Epithelial cell of esophagus (primary cell): ENCODE measurements at places on chromosomes 6 and 20.
A peak's percentile ranks its signal among the peaks of the same experiment; 100 is the strongest.

DNA sequence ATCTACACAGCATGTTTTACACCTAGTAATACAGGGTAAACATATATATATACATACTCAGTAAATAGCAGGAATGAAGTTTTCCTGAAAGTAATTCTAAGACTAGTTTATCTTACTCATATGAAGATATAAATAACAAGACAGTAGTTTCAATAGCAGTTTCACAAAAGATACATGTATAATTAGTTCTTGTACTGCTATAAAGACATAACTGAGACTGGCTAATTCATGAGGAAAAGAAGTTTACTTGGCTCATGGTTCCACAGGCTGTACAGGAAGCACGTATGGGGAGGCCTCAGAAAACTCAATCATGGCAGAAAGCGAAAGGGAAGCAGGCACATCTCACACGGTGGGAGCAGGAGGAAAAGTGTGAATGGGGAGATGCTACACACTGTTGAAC lies 16.9 kb downstream of the RARS2 start:
- no peak for DNase-seq

DNA sequence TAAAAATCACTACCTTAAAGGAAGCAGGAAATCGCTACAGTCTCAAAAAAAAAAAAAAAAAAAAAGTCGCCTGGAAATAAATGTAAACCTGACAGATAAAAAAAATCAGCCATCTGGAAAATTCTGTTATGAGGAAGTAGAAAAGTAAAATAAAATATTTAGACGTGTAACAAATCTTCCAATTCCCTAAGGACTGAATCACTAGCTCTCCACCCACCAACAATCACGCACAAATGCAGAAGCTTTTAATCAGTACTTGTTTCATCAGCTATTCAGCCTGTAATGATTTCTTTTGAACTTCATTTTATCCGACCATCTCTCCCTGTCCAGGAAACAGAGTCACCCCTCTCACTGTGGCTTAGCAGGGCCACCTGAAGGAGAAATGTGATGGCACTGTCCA lies 59.0 kb downstream of the SLC23A2 start:
- no peak for DNase-seq

GRCh38 chr6:138596126-138596525 lies 96.8 kb upstream of the NHSL1 start:
- no peak for DNase-seq

- no peak for DNase-seq
Measured at GRCh38 chr6:168307015-168307694, 12.4 kb downstream of the DACT2 start.

DNA sequence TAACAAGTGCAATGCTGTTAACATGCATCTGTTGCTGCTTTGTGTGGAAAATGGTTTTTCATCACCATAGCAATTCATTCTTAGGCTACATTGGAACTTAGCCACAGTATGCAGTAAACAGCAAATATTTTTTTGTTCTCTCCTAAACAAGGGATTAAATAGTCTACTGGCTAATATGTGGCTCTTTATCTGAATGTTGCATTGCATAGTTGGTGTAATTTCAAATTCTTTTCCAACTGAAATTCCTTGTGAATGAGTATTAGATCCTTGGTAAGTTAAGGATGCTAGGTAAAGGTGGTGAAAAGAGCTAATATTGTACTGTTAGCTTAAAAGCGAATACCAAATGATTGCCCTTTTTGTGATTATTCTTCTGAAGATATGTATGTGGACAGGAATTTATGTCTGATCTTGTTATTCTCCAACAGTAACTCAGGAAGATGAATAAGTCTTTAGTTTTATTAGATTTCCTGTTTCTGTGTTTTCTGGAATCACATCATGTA lies 958 bp downstream of the MLIP start:
- DNase-seq, result no peak

GRCh38 chr20:23161968-23162696 lies 76.0 kb upstream of the CD93 start:
- peak; percentile 99 for DNase-seq

DNA sequence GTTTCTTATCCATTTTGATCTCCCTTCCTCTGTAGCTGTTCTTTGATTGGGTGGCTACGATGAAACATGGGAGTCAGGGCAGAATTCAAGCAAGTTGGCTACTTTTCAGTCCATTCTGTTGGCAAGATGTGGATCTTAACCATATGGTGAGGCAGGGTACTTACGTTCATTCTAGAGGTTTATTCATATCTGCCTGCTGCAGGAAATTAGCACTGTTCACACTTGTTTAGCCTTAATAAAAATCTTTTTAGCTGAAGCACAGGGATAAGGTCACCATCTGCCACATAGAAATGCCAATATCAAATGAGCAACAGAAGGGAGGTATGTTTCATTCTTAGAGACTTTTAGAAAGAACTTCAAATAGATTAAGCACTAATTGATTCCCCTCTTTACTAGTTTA lies 83.9 kb downstream of the GRIK2 start:
- no peak for DNase-seq

- DNase-seq, result no peak
Measured at GRCh38 chr6:25136854-25137253, 142.3 kb upstream of the CARMIL1 start.

DNA sequence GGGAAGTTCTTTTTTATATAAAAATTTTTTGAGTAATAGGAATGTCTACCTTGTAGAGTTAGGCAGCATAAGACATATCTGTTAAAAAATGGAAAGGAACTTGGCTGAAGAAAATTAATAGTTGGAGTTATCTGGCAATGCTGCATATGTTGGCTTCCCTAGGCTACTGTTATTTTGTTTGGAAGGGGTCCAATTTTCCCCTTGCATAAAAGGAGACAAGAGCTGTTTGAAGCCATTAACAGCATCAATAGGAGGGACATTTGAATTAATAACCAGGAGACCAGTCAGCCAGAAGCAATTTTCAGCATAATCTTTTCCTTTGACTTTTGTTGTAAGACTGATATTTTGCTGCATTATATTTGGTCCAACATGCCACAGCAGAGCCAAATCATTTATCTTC lies 80.9 kb upstream of the TAB2 start:
- no peak for DNase-seq

DNA sequence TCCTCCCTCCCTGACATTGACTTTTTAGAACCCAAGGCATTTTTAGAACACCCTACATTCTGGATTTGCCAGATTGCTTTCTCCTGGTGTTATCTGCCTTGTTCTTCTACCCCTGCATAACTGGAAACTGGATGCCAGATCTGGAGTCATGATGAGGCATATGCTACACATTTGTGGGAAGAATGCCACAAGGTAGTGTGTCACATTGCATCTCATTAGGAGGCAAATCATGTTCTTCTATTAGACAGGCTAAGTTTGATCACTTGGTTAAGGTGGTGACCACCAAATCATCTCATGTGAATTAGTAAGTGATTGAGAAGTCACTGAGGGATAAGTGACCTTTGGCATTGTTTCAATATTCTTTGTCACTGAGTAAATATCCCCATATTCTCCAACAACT lies 12.9 kb upstream of the NKX2-2 start:
- DNase-seq, result no peak

DNA sequence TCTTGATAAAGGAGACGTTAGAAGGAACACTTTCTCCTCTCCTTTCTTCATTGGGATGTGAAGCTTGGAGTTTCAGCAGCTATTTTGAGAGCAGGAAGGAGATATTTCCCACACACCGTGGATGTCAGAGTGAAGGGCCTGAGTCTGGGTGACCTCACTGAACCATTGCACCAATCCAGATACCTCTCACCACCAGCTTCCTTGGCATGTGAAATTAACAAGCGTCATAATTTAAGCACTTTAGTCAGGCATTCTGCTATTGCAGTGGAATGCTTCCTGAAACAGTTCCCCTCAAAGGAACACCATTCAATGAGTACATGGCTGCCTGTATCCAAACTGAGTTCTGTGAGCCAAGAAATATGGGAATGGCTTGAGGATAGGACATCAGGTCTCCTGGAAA lies 83.7 kb downstream of the CHMP4B start:
- no peak for DNase-seq

DNA sequence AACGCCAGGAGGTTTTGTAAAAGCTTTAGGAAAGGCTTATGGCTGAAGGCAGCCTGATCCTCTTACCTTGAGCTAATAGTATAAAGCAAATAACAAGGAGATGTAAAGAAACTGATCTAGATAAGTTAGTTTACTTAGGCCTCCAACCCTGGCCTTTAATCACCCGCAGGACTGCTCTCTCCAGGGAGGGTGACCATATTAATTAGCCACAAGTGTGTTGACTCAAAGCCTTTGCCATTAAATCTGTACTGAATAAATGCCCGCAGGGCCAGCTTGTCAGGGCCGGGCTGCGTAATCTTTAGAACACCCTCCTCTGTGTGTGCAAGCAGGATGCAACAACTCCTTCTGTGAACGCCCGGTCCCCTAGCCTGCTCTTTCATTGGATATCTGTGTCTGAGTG lies 6.1 kb upstream of the PRSS16 start:
- DNase-seq, result peak; percentile 25

- DNase-seq, result no peak
Measured at GRCh38 chr6:74674377-74674776, 531.5 kb downstream of the COL12A1 start.

- no peak for DNase-seq
Measured at GRCh38 chr6:139790527-139790926, 416.1 kb upstream of the CITED2 start.

DNA sequence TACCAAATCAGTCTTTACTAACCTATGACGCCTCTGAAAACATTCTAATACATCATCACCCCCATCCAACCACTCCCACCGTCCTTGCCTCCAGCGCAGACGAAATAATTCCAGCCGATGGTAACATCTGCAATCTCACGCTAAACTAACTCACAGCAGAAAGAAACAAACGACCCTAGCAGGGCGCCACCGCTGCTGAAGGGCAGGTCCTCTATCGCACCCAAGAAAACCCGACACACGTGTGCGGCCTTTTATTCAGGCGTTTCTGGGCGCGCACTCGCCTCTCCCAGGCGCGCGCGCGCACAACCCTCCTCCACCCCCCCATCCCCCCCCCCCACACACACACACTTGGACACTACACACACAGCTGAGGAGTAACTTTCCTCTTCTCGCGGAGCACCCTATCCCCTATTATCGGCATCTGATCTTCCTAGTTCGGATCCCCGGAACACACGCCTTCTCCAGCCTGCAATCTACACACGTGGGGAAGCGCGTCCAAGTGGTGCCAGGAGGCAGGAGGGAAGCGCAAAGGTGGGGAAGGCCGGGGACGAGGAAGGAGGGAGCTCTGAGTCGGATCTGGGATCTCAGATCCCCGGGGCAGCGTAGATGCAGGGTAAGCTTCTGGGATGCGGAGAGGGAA lies 1.4 kb downstream of the GFOD1 start:
- peak; percentile 66 for DNase-seq

DNA sequence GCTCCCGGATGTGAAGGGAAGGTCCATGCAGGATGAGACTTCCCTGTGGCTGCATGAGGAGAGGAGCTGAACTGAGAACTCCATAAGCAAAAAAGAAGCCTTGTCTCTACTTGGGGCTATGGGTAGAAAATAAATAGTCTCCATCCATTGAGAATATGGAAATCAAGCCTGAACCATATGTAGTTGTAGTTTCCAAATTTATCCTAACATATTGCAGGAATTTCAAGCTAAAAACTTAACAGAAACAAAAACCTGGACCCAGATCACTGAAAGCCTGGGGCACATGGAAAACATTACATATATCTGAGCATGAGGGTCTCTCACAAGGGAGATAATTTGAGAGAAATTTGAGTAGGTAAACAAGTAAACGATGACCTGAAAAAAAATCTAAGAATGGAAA lies 94.9 kb upstream of the C6orf118 start:
- no peak for DNase-seq

- DNase-seq, result no peak
Measured at GRCh38 chr20:57716901-57717300, 7.1 kb upstream of the PMEPA1 start.

- DNase-seq, result no peak
Measured at GRCh38 chr20:56796345-56796744, 167.2 kb downstream of the TFAP2C start.

DNA sequence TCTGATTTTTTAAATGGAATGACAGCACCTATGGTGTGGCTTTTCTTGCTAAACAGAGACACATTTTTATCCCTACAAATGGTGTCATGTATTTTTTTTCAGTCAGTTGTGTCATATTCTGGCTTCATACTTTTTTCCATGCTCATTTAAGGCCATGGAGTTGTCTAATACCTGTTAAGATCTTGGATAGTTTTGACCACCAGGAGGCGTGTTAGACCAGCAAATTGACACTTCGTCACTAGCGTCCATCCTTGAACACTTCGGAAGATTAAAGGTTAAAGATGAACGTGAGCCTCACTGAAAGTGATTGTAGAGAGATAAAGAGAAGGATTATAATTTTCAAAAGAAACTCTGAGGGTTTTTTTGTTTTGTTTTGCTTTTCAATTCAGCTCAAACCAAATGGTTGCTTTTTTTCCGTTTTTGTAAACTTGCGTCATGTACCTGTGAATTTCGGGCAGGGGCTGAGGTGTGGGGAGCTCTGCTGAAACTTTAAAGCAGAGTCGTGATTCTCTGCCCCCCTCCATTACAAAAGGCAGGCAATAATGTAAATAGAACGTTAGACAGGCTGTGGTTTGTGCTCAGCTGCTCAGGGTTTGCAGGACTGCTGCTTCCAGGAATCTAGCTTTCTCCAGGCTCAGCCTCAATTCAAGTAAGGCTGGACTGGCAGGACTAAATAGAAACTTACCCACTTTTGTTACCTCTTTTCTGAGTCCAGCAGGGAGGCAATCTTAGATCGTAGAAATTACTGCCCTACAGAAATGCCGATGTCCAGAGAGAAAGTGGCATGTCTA lies 245.1 kb downstream of the FOXA2 start:
- peak; percentile 85 for DNase-seq

DNA sequence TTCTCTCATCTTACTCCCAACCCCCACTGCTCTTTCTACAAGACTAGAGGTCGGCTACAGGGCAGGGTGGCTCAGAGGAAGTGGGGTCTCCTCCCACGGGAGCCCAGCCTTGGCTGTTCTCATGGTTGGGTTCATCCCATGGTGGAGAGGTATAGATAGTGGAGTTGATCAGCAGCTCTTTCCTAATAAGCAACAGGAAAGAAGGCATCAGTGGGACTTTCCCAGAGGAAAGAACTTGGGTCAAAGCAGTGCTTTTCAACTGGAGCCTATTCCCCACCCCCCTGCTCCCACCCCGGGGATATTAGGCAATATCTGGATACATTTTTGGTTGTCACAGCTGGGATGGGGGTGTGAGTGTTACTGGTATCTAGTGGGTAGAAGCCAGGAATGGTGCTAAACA lies 200.9 kb downstream of the NFATC2 start:
- no peak for DNase-seq

GRCh38 chr6:125358898-125359297 lies 57.1 kb upstream of the HDDC2 start:
- no peak for DNase-seq

GRCh38 chr20:5182615-5183254 lies 55.9 kb downstream of the CDS2 start:
- no peak for DNase-seq

DNA sequence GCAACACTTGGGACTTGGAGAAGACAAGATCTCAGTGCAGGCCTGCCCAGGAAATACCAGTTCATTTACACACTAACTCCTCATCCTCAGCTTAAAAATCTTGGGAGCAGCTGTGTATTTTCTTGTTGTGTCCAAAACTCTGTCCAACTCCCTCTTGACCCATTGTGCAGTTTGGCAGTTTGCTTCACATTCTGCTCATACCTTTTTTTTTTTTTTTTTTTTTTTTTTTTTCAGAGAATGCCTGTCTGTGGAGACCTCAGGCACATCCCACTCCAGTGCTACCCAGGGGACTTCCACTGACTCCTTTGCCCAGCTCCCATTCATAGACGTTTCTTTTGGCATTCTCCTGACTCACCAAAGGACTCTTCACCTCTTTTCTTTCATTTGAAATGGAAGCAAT lies 265.8 kb upstream of the TCF21 start:
- DNase-seq, result no peak
